ENCODE measurements at places on chromosomes 6 and 20. TPM values are rescaled to one million over a fixed set of nuclear protein-coding genes. Genes with fewer than 3 reads are reported as not detected.

Gene THBD
- polyA plus RNA-seq: 0.10 TPM

Gene C20orf202
- polyA plus RNA-seq: not detected

Gene GABRR1
- polyA plus RNA-seq: not detected

Gene PLAGL1
- 31.6 TPM for polyA plus RNA-seq

Gene ATP5F1E
- polyA plus RNA-seq: 70.8 TPM

Gene PFDN6
- 64.6 TPM for polyA plus RNA-seq

Gene SLC24A3
- polyA plus RNA-seq: not detected

Gene RSPO4
- not detected for polyA plus RNA-seq

Gene CTAGE9
- polyA plus RNA-seq: not detected

Gene TM9SF4
- polyA plus RNA-seq: 75.6 TPM

Gene THEMIS
- not detected for polyA plus RNA-seq

Gene PSORS1C1
- polyA plus RNA-seq: 0.94 TPM

Gene CRYBG1
- polyA plus RNA-seq: 1.8 TPM

Gene LY6G6C
- not detected for polyA plus RNA-seq

Gene LY6G6F
- not detected for polyA plus RNA-seq

Gene HBS1L
- 101 TPM for polyA plus RNA-seq

Gene CST5
- not detected for polyA plus RNA-seq

Gene RSPH4A
- 0.09 TPM for polyA plus RNA-seq

Gene ANKRD66
- polyA plus RNA-seq: not detected
